GM13976 (cell line): ENCODE measurements at places on chromosomes 6 and 20.

GRCh38 chr20:53642196-53643030 lies 48.8 kb upstream of the ZNF217 start:
- DNase-seq = no peak

- no peak for DNase-seq
Measured at GRCh38 chr6:162222521-162222920, 505.0 kb downstream of the PRKN start.

- no peak for DNase-seq
Measured at GRCh38 chr6:133814797-133815196, 74.1 kb upstream of the TCF21 start.

- DNase-seq = no peak
Measured at GRCh38 chr6:170378502-170378901, 71.9 kb downstream of the FAM120B start.

DNA sequence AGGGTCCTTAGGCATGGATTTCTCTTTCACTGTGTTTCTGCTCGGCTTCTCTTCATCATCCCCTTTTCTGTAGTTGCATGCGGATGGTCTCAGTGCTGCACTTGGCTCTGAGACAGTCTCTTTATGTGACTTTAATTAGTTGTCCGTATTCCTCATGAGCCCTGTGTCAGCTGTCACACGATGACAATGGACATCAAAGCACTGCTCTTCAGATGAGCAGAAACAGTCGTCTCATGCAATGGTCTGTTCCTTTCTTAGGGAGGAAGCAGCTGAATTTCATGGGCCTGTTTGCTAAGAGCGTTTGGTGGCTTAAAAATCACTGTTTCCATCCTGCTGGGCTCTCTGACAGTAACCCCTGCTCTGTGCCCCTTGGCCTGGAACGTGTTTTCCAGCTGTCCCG lies 64.9 kb downstream of the SYTL3 start:
- DNase-seq = no peak
